ENCODE measurements at places on chromosomes 4 and X.

GRCh38 chrX:19535476-19535875 is 20.2 kb upstream of the MAP3K15 start:
- no peak for DNase-seq

DNA sequence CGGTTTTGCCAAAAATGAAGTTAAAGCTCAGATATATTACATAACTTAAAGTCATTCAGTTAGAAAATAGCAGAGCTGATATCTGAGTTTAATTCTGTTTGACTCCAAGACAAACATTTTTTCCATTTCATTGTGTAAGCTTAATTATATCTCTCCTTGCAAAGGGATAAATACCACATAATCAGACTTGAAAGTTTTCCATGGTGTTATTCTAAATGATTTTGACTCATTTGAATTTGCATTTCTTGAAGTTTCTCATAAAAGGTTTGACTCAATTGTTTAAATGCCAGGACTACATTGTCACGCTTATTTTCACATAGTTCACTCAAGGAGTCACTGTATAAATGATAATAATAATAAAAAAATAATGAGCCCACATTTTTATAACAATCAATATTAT is 39.4 kb upstream of the DDX60 start:
- DNase-seq, result no peak

DNA sequence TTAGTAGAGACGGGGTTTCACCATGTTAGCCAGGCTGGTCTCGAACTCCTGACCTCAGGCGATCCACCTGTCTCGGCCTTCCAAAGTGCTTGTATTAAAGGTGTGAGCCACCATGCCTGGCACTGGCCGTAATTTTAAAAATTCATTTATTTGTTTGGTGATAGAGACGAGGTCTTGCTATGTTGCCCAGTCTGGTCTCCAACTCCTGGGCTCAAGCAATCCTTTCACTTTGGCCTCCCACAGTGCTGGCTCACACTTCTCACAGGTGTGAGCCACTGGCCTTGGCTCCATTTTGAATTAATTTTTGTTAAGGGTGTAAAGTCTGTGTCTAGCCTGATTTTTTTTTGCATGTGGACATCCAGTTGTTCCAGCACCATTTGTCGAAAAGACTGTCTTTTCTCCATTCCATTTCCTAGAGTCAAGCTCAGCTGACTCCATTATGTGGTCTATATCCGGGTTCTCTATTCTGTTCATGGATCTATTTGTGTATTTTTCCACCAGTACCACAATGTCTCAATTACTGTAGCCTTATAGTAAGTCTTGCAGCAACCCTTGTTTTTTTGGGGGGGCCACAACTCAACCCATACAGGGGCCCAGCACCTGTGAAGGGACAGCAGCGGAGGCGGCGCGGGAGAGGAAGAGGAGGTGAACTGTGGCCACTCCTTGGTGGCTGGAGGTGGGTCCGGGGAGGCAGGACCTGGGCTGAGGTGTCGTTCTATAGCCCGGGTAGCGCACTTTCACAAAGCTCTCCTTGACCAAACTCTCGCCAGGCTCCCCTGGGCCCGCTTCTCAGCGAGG is 1.5 kb upstream of the NSD2 start:
- no peak for DNase-seq

DNA sequence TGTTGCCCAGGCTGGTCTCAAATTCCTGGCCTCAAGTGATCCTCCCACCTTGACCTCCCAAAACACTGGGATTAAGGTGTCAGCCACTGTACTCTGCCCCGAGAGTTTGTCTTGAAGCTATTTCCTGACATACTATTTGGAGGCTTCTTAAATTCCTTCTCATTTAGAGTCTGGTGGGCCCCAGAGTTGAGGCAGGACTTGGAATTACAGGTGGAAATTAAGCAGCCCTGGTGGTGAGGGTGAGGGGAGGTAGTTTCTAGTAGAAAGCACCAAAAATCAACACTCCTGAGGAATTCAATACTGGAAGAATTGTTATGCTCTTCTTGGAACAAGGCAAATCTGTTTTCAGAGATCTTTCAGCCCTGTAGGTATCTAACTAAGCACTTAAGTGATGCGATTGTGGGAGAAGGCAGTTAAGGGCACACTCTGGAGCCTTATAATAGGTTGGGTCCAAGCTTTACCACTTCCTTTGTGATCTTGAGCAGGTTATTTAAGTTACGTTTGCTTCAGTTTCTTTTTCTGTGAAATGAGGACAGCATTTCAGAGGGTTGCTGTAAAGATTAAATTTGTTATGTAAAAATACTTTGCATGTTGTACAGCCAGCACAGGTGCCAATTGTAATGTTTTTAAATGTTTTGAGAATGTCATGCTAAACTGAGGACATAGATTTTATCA is 200.7 kb downstream of the SOWAHB start:
- no peak for DNase-seq

DNA sequence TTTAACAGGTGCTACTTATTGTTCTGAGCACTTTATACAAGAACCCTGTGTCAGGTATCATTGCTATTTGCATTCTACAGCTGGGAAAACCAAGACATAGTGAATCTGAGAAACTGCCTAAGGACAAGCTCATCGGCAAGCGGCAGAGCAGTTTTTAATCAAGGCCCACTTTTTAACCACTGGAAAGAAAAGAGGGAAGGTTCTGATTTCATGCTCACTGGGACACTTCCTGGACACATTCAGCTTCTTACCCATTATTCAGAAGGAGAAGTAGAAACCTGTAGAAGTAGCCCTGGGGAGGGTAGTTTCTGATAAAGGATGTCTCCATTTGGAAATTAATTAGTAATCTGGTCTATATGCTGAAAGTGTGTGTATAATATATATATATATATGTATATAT is 2.5 kb upstream of the LNX1 start:
- no peak for DNase-seq

- no peak for DNase-seq
These were observed 562.8 kb upstream of the IGFBP7 start for GRCh38 chr4:57672846-57673433.

GRCh38 chr4:152106781-152107321 is 346.0 kb upstream of the GATB start:
- DNase-seq, result no peak

- DNase-seq, result no peak
These were observed 735.1 kb downstream of the STIM2 start for GRCh38 chr4:27595571-27596360.

- no peak for DNase-seq
These were observed 172.9 kb downstream of the KCNIP4 start for GRCh38 chr4:21775703-21776102.

DNA sequence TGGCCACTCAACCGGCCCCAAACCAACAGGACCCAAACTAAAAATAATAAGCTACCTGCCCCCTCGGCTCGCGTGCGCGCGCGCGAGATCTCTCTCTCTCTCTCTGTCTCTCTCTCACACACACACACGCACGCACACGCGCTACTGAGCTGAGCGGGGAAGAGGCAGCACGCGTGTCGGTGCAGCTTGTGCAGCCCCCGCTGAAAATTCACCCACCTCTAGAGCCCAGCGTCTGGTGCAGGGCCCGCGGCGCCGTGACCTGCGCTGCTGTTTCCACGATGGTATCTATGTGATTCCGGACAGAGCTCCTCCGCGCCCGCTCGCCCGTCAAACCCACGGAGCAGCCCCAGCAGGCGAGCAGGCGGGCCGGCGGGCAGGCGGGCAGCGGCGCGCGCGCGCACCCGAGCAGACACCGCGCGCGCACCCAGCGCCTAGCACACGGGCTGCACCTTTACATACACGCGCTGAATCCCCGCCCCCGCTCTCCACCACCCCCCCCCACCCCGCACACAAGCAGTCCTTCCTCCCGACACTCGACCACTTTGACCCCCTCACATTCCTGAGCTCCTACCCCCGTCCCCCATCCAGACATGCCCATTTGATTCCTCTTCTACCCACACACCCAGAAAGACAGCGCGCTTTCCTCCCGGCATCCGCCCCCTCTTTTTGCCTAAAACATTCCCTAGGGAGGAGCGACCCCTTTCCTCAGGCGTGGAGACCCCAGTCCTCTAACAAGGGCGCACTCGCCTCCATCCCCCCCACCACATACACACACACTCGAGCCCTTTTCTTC is 1.0 kb downstream of the SLITRK4 start:
- DNase-seq, result no peak

- peak; percentile 44 for DNase-seq
These were observed 5.9 kb upstream of the FAM184B start for GRCh38 chr4:17787315-17787714.

DNA sequence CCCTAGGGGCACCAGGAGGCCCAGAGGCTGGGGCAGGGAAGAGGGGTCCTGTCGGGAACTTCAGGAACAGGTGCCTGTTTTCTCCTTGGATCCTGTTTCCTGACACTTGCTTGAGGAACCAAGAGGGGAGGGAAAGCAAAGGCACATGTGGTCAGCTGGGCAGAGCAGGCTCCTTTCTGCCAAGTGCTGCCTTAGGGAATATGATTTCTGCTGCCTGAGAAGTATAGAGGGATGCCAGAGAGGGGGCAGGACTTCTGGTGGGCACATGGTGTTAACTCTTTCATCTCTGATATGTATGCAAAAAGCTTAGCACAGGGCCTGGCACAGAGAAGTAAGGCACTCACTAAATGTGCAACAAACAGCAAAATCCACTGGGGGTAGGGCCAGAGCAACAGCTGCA is 51.2 kb upstream of the PJA1 start:
- DNase-seq, result no peak

- no peak for DNase-seq
These were observed 171.6 kb upstream of the RAI2 start for GRCh38 chrX:18032486-18033221.

DNA sequence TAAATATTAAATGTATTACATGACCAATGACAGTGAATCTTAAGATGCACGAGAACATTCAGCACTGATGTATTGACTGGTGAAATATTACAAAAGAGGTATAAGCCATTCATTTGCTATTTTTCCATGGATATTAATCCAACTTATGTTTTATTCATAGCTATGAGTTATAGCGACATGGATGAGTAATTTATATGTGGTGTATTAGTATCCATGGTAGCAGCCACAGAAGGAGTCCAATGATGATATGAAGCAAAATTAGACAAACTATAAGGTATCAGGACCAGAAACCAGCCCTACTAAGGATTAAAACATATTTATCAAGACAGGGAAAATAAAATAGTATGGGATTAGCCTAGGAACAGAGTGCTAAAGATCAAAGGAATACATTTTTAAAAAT is 50.7 kb downstream of the THAP9 start:
- no peak for DNase-seq

- DNase-seq, result no peak
These were observed 1.1 kb downstream of the ABLIM2 start for GRCh38 chr4:8157496-8157895.

GRCh38 chrX:54994668-54995351 is 822 bp upstream of the PFKFB1 start:
- no peak for DNase-seq

GRCh38 chr4:146018247-146018646 is 79.6 kb upstream of the ZNF827 start:
- no peak for DNase-seq

- DNase-seq, result no peak
These were observed 15.8 kb upstream of the IGFBP7 start for GRCh38 chr4:57125996-57126395.

DNA sequence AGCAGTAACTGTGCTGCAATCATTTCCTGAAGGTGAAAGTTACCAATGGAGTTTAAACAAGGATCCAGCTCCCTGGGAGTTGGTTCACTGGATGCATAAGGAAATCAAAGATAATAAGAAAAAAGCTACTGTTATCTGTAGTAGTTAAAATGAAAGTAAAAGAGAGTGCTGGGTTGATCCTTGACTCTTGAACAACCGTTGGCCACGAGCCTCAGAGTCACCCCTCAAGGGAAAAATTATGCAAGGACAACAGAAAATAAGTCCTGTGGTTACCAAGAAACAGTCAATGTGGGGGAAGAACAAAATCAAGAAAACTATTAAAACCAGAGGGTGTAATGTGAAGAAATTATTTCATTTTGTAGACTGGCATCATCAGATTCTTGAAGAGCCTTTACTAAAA is 49.7 kb upstream of the DDIT4L start:
- DNase-seq, result no peak

- DNase-seq, result no peak
These were observed 22.7 kb downstream of the TENM3 start for GRCh38 chr4:182265881-182266280.

DNA sequence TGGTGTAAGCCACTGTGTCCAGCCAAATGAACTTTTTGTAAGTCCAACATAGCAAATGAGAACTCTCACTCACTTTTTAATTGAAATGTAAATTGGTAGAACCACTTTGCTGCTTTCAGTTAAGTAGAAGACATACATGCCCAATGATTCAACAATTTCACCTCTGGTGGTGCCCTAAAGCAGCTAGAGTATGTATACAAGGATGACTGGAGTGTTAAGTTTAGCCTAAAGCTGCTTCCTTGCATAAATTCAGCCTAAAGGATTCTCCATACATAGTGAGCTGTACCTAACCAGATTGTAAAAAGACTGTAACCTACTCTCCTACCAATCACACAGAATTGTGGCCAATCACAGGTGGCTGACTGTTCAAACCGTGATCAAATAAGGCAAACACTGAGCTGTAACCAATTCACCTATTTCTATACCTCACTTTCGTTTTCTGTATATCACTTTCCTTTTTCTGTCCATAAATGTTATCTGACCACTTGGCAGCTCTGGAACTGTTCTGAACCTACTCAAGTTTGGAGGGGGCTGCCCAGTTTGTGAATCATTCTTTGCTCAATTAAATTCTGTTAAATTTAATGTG is 39.9 kb downstream of the PDS5A start:
- no peak for DNase-seq

- no peak for DNase-seq
These were observed 42.3 kb downstream of the NIPAL1 start for GRCh38 chr4:48058617-48059530.

DNA sequence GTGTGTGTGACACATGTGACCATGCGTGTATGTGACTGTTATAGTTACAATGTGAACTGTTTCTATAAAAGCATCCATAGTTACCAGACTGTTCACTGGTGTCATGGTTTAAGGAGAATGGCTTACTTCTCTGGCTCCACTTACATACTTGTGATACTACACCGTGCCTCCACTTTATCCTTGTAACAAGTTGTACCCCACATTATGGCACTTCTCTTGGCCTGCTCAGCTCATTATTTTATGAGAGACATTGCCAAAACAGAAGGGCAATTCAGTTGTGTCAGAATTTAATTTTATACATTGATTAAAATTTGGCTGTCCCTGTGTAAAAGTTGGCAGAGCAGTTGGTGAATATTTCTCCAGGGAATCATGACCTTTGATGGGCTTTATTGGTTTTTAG is 62.4 kb upstream of the TBC1D14 start:
- no peak for DNase-seq

DNA sequence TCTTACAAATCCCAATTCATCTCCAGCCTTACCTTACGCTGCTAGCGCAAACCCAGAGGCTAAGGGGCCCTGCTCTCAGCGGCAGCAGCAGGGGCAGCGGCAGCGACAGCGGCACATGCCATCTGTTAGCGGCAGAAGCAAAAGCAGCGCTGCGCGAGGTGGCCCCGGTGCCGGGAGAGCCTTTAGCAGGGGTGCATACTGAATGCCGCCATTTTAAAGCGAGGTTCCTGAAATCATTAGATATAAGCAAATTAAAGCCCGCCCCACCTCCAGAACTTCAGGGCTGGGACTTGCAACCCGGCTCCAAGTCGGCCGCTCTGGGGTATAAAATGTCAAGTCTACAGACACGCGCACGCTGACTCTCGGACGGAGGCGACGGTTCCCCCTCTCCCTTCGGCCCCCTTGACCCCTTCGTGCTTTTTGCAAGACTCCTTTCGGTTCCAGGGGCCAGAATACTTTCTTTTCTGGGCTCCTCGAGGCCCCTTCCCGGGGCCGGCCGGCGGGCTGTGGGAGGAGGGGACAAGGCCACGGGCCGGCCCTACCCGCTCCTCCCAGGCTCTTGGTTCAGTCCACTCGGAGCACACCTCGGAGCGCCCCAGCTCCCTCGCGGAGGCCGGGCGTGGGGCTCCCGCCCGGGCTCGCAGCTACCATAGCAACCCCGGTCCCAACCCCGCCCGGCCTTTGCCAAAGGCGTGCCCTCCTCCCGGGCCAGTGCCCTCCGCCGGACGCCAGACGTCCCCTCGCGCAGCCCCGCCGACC is at the start of gene MBNL3:
Gene MBNL3 (minus strand): TSS at position 220 of the 759 bp plus-strand sequence. CDS start 49,427 bp downstream, outside the sequence.
- no peak for DNase-seq

All from non-pigmented ciliary epithelial cell (primary cell).